ENCODE measurements at places on chromosomes 16 and 17.

DNA sequence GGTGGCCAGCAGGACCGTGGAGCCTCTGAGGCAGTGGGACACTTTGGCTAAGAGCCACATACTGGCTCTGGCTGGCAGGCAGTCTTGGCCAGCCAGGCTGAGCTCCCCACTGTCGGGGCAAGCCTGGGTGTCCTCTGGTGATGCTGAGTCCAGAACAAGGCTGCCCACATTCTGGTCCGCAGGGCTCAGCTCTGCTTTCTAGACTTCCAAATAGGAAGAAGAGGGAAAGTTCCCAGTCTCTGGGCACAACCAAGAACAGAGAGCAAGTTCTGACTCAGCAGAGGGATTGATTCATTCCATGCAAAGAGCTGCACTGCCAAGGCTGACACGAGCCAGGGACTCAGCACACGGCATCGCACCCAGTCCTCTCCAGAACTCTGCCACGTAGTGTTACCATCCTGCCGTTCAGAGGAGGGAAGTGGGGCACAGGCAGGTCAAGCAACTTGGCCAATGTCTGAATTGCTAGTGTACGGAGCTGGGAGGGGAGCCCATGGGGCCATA, 58.9 kb downstream of the NOS2 start:
- no peak overlapping the region for H3K27ac ChIP-seq
- H3K4me1 ChIP-seq: no peaks in the 10 kb centered on the region
- DNase-seq: no peak
- no peaks in the 10 kb centered on the region for H3K36me3 ChIP-seq

DNA sequence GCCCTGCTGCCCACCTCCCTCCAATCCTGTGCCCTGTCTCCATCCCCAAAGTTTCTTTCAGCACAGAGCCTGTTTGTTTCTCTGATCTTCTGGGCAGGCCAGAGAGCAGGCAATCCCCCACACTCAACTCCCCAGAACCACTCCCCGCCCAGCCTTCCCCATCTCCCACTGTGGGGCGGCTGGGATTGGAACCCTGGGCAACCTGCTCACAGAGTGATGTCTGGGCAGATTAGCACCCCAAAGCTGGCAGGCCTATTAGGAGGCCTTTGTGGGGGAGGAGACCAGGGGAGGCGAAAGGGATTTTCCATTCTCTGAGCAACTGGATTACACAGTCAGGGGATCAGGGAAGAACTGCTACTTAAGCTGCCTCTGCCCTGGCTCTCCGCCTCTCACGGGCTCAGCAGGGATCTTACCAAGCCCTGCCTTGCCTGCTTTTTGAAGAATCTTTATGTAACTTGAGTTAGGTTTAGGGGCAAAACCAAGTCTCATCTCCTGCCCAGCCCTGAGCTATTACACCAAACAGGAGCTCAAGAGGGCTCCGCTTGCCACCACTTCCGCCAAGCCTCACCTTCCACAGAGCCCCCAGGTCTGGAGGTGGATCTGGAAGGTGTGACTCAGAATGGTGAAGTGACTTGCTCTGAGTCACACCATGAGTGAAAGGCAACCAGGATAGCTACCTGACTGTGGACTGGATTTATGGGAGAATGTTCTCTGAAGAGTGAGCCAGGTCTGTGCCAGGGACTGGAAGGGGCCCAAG, 16.0 kb upstream of the LHX1 start:
- no peak overlapping the region for H3K4me3 ChIP-seq
- no peaks in the 10 kb centered on the region for H3K36me3 ChIP-seq
- no peak for DNase-seq
- H3K4me1 ChIP-seq: no peaks in the 10 kb centered on the region
- H3K27me3 ChIP-seq: peaks cover 7% of the 10 kb centered on the region

GRCh38 chr17:78823282-78824046, 17.1 kb downstream of the USP36 start:
- no peak overlapping the region for H3K4me3 ChIP-seq
- peaks cover 73% of the 10 kb centered on the region for H3K36me3 ChIP-seq
- H3K27ac ChIP-seq: peak overlapping the region; percentile 69
- H3K4me1 ChIP-seq: peaks cover 35% of the 10 kb centered on the region

DNA sequence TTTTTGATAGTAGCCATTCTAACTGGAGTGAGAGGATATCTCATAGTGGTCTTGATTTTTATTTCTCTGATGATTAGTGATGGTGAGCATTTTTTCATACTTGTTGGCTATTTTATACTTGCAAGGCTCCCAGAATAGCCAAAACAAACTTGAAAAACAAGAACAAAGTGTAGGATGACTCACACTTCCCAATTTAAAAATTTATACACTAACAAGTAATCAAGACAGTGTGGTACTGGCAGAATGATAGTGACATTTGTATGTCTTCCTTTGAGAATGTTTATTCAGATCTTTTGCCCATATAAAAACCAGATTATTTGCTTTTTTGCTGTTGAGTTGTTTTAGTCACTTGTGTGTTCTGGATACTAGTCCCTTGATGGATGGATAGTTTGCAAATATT, 17.8 kb downstream of the SPECC1 start:
- H3K36me3 ChIP-seq: no peaks in the 10 kb centered on the region
- no peak for DNase-seq
- H3K27me3 ChIP-seq: no peaks in the 10 kb centered on the region
- no peak overlapping the region for H3K27ac ChIP-seq

DNA sequence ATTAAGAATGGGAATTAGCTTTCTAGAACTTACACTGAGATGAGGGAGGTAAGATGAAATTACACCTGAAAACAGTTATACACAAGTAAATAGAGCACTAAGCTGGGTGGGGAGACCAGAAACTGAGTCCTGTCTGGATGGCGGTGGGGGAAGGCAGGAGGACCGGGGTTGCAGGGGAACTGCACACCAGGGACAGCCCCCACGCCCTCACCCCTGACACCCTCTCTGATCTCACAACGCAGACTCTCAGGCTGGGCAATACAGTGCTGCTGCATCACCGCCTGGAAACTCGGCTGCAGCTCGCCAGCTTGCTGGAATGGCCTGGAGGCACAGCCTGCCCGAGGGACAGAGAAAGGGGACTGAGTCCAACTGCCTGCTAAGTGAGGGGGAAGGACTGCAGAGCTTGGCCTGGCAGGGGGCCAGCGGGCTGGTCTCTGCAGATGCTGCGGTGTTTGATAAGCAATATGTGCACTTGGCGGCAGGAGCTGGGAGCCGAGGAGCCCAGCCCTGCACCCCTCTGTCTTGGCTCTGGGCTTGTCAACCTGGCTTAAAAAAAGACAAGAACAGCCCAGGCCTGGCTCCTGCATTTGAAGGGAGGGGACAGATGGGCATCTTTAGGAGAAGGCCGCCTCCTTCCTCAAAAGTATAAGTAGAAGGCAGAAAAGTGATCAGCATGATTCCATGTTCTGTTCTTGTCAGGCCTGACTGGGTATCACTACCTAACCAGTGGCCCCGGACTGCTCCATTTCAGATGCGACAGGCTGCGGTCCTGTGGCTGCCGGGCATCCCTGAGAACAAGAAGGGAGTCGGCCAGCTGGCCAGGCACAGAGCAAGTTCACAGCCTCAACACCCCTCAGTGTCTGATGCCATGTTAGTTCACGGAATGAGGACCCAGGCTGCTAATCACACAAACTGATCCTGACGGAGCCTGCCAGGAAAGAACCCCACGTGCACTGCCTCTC, 30.2 kb downstream of the SPHK1 start:
- peaks cover 15% of the 10 kb centered on the region for H3K4me1 ChIP-seq
- no peaks in the 10 kb centered on the region for H3K27me3 ChIP-seq
- no peak overlapping the region for H3K4me3 ChIP-seq

DNA sequence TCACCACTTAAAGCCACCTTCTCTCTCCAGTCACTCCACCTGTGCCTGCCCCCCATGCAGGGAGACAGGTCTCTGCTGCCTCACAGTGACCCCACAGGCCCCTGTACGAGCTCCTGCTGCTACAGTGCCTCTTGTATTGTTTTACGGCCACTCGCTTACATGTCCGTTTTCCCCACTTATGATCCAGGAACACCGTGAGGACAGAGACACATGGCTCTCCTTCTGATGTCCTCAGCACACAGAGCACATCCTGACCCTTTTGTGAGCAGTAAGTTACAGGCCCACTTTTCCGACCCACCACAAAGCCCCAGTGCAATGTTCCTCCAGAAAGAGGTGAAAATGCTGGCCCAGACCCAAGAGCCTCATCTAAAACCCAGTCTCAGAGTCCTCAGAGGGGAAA, 84.8 kb upstream of the GNAO1 start:
- DNase-seq: no peak
- H3K4me1 ChIP-seq: no peaks in the 10 kb centered on the region
- H3K36me3 ChIP-seq: no peaks in the 10 kb centered on the region

GRCh38 chr17:38353086-38353604, 1.5 kb downstream of the SOCS7 start:
- peak overlapping the region; percentile 66 for H3K27ac ChIP-seq
- H3K36me3 ChIP-seq: no peaks in the 10 kb centered on the region
- no peak for DNase-seq
- peaks cover 32% of the 10 kb centered on the region for H3K4me1 ChIP-seq
- peaks cover 4% of the 10 kb centered on the region for H3K27me3 ChIP-seq
- H3K4me3 ChIP-seq: peak overlapping the region; percentile 84

GRCh38 chr16:71853413-71853812, 7.6 kb downstream of the ATXN1L start:
- H3K36me3 ChIP-seq: peaks cover 14% of the 10 kb centered on the region
- no peak overlapping the region for H3K27ac ChIP-seq
- peaks cover 48% of the 10 kb centered on the region for H3K4me1 ChIP-seq
- no peak for DNase-seq

- DNase-seq: no peak
- H3K27me3 ChIP-seq: peaks cover 24% of the 10 kb centered on the region
- H3K4me3 ChIP-seq: no peak overlapping the region
- peaks cover 23% of the 10 kb centered on the region for H3K4me1 ChIP-seq
- H3K36me3 ChIP-seq: peaks cover 4% of the 10 kb centered on the region
- no peak overlapping the region for H3K27ac ChIP-seq
These were observed 191.2 kb downstream of the MSI2 start for GRCh38 chr17:57447357-57447989.

GRCh38 chr16:86077243-86077940, 178.4 kb downstream of the IRF8 start:
- H3K27ac ChIP-seq: no peak overlapping the region
- no peak overlapping the region for H3K4me3 ChIP-seq

DNA sequence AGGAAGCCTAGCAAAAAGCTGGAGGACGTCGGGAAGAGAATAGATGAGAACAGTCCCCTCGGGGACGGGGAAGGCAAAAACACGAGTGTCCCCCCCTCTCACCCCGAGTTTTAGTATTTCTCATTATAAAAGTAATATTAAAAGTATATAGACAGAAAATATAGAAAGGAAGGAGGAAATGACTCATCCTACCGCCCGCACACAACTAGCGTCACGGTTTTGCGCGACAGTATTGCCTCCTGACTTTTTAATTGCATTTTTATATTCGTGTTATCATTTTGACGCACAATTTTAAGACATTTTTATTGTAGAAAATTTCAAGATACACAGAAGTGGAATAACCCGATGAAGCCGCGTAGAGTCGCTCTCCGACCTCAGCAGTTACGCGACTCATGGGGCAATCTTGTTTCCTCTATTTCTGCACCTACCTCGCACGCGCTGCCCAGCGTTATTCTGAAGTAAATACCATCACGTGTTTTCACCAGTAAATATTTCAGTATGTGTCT, 652 bp upstream of the SLC25A19 start:
- H3K4me3 ChIP-seq: peak overlapping the region; percentile 99
- peak overlapping the region; percentile 99 for H3K27ac ChIP-seq
- no peaks in the 10 kb centered on the region for H3K36me3 ChIP-seq
- peaks cover 15% of the 10 kb centered on the region for H3K4me1 ChIP-seq
- H3K27me3 ChIP-seq: peaks cover 6% of the 10 kb centered on the region

DNA sequence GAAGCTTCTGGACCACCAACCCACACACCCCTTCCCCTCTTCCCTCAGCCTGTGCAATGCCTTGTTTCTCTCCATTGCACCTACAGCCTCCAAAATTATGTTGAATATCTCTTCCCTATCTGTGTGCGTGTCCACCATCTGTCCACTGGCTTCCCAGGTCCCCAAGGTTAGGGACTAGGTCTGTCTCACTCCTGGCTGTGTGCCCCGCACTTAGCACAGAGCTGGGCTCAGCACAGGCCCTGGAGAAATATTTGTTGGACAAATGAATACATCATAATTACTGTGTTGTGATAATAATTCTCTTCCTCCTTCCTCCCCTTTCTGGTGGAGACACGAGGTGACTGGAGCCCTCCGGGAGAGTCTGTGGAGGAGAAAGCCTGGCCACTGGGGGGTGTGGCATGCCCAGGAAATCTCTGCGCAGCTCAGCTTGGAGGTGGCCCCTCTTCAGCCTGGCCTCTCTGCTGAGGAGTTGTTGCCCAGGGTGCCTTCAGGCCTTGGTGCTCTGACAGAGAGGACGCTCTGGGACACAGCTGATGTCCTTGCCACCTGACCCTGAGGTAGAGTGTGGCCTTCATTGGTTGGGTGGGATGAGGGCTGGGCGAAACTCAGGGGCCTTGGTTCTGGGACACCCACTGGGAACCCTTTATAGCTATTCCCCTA, 3.3 kb upstream of the BRD7 start:
- H3K4me1 ChIP-seq: peaks cover 19% of the 10 kb centered on the region
- H3K4me3 ChIP-seq: no peak overlapping the region
- no peak overlapping the region for H3K27ac ChIP-seq
- no peak for DNase-seq
- H3K36me3 ChIP-seq: no peaks in the 10 kb centered on the region
- peaks cover 3% of the 10 kb centered on the region for H3K27me3 ChIP-seq

- H3K4me1 ChIP-seq: no peaks in the 10 kb centered on the region
- no peaks in the 10 kb centered on the region for H3K36me3 ChIP-seq
- peaks cover 2% of the 10 kb centered on the region for H3K27me3 ChIP-seq
- DNase-seq: no peak
These were observed 41.2 kb downstream of the CACNG3 start for GRCh38 chr16:24297375-24297774.

- H3K36me3 ChIP-seq: no peaks in the 10 kb centered on the region
- H3K4me1 ChIP-seq: peaks cover 13% of the 10 kb centered on the region
- H3K27me3 ChIP-seq: peaks cover 3% of the 10 kb centered on the region
- H3K4me3 ChIP-seq: no peak overlapping the region
- H3K27ac ChIP-seq: no peak overlapping the region
These were observed 1.3 kb upstream of the SCN4A start for GRCh38 chr17:63973930-63974593.

DNA sequence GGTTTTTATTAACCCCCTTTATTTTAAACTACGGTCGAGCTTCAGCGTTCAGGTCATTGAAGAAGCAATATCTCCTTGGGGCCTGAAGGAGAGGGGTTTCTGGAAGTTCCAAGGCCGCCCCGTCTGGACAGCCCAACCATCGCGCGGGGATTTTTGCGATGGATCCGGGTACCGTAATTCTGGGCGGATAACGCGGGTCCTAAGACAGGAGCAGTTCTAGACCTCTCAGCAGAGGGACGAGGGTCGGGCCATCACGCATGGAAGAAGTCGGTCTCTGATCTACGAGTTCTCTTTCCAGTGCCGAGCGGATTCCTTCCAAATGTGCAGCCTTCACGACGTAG, 3.6 kb downstream of the BORCS6 start:
- peaks cover 14% of the 10 kb centered on the region for H3K4me1 ChIP-seq
- DNase-seq: no peak
- no peak overlapping the region for H3K27ac ChIP-seq
- H3K4me3 ChIP-seq: no peak overlapping the region
- peaks cover 5% of the 10 kb centered on the region for H3K27me3 ChIP-seq

GRCh38 chr16:83113811-83114210, 487.0 kb downstream of the CDH13 start:
- no peaks in the 10 kb centered on the region for H3K36me3 ChIP-seq
- no peak overlapping the region for H3K27ac ChIP-seq
- H3K4me1 ChIP-seq: peaks cover 8% of the 10 kb centered on the region
- H3K4me3 ChIP-seq: no peak overlapping the region
